ENCODE measurements at places on chromosomes 7 and 10. TPM values are rescaled to one million over a fixed set of nuclear protein-coding genes. Genes with fewer than 3 reads are reported as not detected.

The ADAM22 gene
- 0.85 TPM for total RNA-seq

The LIPF gene
- 7.1 TPM for total RNA-seq

The PRKCQ gene
- total RNA-seq: not detected

The CHCHD2 gene
- total RNA-seq: 323 TPM

The RBM20 gene
- 4.8 TPM for total RNA-seq

The LHPP gene
- 5.1 TPM for total RNA-seq

The CCL26 gene
- not detected for total RNA-seq

The GJD4 gene
- total RNA-seq: not detected

The OR2A42 gene
- not detected for total RNA-seq

The LRMDA gene
- total RNA-seq: 0.96 TPM

The HNRNPF gene
- total RNA-seq: 101 TPM

The SEMA3A gene
- total RNA-seq: 0.75 TPM

The FAM185A gene
- total RNA-seq: 28.9 TPM

The OPN4 gene
- total RNA-seq: not detected

The SEPTIN7 gene
- total RNA-seq: 171 TPM

The CDHR1 gene
- not detected for total RNA-seq

The PNLIP gene
- not detected for total RNA-seq

The ZNF239 gene
- 7.1 TPM for total RNA-seq

The ERVW-1 gene
- not detected for total RNA-seq

The INA gene
- not detected for total RNA-seq

The EIF5AL1 gene
- total RNA-seq: 0.21 TPM

The PHKG1 gene
- total RNA-seq: 1.1 TPM

The RNLS gene
- 12.1 TPM for total RNA-seq

The CYP2W1 gene
- not detected for total RNA-seq

The PIP gene
- not detected for total RNA-seq

The SRRM3 gene
- total RNA-seq: 3.4 TPM

The ADRA2A gene
- total RNA-seq: 23.5 TPM

The EMX2 gene
- total RNA-seq: not detected

The RAMP3 gene
- total RNA-seq: 586 TPM

The POU6F2 gene
- not detected for total RNA-seq

The FAM221A gene
- 10.1 TPM for total RNA-seq

The FBXL15 gene
- 16.5 TPM for total RNA-seq

The LIPJ gene
- total RNA-seq: not detected

The CACNB2 gene
- total RNA-seq: 0.96 TPM

The HSPA14 gene
- total RNA-seq: 26.3 TPM

The KLF14 gene
- total RNA-seq: not detected

The PNLIPRP3 gene
- not detected for total RNA-seq

The MMD2 gene
- total RNA-seq: not detected

The PTPRZ1 gene
- total RNA-seq: 0.64 TPM
